Activated T-cell treated with anti-CD3 and anti-CD28 coated beads, Interleukin-2, amount 50 U/mL, for 24 hours (primary cell): ENCODE measurements at places on chromosomes 2 and 18.

DNA sequence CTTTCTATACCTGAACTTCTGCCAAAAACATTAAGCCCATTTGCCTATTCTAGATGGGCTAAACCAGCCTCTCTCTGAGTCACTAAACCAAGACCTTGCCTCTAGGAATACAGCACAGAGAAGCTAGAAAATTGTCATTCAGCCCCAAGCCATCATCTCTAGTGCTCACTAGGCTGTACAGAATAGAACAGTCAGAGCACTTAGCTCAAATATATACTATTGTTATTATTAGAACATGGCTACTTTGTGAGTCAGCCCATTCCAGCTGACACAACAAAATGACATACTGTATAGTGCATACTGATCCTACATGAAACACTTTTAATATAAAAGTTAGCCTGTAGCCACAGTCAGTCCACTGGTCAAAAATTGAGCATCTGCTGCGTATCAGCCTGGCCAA is 418.8 kb downstream of the NRXN1 start:
- no peak for DNase-seq

DNA sequence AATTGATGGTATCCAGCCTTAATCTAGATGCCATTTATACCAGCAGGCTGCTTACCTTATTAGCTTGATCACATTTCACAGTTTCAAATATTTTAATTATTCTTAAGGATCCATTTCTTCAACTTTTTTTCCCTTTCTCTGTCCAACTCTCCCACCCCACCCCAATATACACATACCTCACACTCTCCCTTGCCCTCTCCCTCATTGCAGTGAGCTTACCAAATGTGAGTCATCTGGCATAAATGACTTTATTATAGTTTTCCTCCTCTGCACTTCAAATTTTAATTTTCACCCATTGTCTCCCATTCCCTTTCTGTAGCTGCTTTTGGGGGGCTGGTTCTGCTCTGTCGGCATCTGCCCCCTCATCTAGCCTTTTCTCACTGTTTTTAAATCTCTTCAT is 12.9 kb downstream of the HTR2B start:
- no peak for DNase-seq

- no peak for DNase-seq
Measured at GRCh38 chr2:191010887-191011885, 2.8 kb downstream of the STAT1 start.

DNA sequence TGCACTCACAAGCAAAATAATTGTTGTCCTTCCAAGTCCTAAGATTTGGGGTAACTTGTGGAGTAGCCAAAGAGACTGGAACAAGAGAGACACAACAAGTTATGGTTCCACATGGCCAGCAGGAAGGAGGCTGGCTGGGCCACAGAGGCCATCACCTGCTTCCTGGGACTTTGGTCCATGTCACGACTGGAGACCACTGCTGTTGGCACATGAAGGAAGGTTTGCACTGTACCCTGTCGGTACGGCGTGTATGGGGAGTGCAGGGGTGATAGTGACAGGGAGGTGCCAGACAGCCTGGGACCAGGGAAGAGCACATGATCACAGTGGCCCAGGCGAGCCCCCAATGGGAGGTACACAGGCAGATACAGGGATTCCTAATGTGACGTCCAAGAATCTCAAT is 15.5 kb downstream of the SLC66A2 start:
- no peak for DNase-seq

- no peak for DNase-seq
Measured at GRCh38 chr2:206533977-206534376, 90.6 kb downstream of the ADAM23 start.

- DNase-seq = no peak
Measured at GRCh38 chr2:8586457-8587051, 95.3 kb upstream of the ID2 start.

DNA sequence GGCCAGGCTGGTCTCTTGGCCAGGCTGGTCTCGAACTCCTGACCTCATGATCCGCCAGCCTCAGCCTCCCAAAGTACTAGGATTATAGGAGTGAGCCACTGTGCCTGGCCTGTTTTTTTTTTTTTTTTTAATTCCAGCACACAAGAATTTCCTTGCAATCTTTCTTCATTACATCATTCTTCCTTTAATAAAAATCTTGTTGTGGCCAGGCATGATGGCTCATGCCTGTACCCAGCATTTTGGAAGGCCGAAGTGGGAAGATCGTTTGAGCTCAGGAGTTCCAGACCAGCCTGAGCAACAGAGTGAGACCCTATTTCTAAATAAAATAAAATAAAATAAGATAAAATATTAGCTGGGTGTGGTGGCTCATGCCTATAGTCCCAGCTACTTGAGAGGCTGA is 21.4 kb upstream of the PLEKHM3 start:
- no peak for DNase-seq
